Natural killer cell treated with Interleukin-12 subunit alpha and Interleukin-12 subunit beta and Interleukin-15 and Interleukin-18, amount 100 ng/mL, for 72 hours (primary cell): ENCODE measurements at places on chromosomes 12 and 14. TPM values are rescaled to one million over a fixed set of nuclear protein-coding genes. Genes with fewer than 3 reads are reported as not detected.

SPATS2 gene
- 13.7 TPM for total RNA-seq

LYZ gene
- total RNA-seq = 0.36 TPM

MED6 gene
- total RNA-seq = 66.8 TPM

KRT2 gene
- not detected for total RNA-seq

TAS2R13 gene
- total RNA-seq = 1.2 TPM

SLC25A21 gene
- total RNA-seq = not detected

IRAK3 gene
- 21.7 TPM for total RNA-seq

IL25 gene
- not detected for total RNA-seq

DPF3 gene
- total RNA-seq = 13.2 TPM

KRT71 gene
- not detected for total RNA-seq

MIPOL1 gene
- not detected for total RNA-seq

KRT77 gene
- not detected for total RNA-seq

MGP gene
- total RNA-seq = not detected

SLC17A8 gene
- not detected for total RNA-seq

SLC35E3 gene
- 12.7 TPM for total RNA-seq

OTOGL gene
- not detected for total RNA-seq

FSCB gene
- total RNA-seq = not detected

CLEC4A gene
- not detected for total RNA-seq

TROAP gene
- total RNA-seq = 37.4 TPM

TCL1B gene
- not detected for total RNA-seq

EML5 gene
- 4.0 TPM for total RNA-seq

NUAK1 gene
- total RNA-seq = 1.6 TPM

SLC39A9 gene
- total RNA-seq = 62.2 TPM

LMO3 gene
- total RNA-seq = not detected

TMPRSS12 gene
- total RNA-seq = not detected
